ENCODE measurements at places on chromosomes 13 and 19. TPM values are rescaled to one million over a fixed set of nuclear protein-coding genes. Genes with fewer than 3 reads are reported as not detected.
A peak's percentile ranks its signal among the peaks of the same experiment; 100 is the strongest.

The COL5A3 gene
- 31.4 TPM for total RNA-seq

The KLF1 gene
- total RNA-seq: not detected

DNA sequence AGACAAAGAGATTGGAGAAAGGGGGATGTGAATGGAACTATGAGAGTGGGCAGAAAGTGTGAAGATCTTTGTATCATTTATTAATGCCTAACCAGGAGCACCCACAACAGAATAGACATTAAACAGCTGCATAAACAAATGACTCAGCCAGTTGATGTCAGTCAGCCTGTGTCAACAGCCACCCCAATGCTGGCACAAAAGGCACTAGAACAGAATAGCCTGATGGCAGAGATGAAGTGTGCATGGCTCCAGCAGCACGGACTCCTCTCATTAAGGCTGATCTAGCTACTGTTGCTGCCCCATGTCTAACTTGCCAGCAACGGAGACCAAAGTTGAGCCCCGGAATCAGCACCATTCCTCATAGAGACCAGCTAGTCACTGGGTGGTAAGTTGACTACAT lies 7.8 kb downstream of the CPB2 start:
- DNase-seq: no peak

GRCh38 chr19:46890423-46891170 lies 29.8 kb downstream of the ARHGAP35 start:
- no peak for DNase-seq

The ZNF573 gene
- 7.1 TPM for total RNA-seq

- DNase-seq: no peak
Observed at GRCh38 chr13:101846249-101846648, 393.8 kb downstream of the ITGBL1 start.

DNA sequence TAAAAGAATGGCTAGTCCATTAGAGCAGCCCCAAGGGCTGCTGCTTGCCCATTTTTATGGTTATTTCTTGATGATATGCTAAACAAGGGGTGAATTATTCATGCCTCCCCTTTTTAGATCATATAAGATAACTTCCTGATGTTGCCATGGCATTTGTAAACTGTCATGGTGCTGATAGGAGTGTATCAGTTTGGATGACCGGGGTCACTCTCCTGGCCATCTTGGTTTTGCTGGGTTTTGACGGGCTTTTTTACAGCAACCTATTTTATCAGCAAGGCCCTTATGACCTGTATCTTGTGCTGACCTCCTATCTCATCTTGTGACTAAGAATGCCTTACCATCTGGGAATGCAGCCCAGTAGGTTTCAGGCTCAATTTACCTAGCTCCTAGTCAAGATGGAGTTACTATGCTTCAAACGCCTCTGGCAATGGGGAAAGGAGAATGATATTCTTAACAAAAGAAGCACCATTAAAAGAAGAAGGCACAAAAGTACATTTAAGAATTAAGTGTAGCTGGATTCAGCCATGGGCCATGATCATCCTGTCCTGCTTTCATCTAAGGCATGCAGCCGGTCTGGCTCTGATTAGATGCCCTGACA lies 1156.0 kb downstream of the PCDH9 start:
- no peak for DNase-seq

DNA sequence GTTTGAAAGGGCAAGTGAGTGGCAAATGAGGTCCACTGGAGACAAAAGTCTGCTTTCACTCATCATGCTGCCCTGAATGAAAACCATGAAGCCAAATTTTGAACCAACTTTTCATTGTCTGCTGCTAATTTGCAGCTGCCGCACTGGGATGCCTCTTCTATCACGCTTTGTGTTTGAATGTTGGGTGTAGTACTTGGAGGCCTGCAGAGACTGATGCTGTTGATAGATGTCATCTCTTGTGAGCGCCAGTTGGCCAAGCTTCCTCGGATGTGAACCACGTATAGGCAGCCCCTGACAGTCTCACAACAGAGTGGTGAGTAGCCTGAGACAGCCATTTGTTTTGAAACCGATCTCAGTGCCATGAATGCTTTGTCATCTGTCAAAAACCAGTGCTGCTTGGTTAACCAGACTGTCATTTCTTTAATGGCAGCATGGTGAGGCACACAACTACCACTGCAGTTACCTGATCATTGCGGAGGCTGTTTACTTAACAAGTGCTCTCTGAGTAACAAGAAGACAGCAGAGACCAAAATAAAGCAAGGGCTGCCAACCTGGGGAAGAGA lies 31.2 kb upstream of the SLC10A2 start:
- DNase-seq: no peak

GRCh38 chr13:111177081-111177711 lies 62.1 kb downstream of the ARHGEF7 start:
- DNase-seq: peak; percentile 47

DNA sequence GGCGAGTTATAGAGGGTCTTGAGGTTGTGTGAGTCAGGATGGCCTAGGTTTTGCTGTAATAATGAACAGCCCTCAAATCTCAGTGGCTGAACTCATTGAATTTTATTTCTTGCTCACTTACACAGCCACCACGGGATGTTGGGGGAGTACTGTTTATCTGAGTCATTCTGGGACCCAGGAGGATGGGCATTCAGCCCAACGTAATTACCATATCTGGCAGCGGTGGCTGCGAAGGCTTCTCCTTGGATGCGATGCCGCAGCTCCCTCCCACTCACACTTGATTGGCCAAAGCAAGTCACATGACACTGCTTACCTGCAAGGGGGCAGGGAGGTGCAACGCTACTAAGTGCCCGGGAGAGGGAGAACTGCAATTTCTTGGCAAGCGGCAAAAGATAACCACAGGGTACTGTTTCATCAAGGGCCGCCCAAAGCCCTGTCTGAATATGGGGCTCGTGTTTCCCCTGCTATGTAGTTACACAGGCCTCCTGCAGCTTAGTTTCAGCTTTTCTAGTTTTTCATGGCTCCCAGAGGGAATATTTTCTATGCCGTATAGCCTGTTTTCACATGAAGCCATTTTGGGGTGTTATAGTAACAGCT lies 19.9 kb downstream of the ZSWIM9 start:
- peak; percentile 90 for DNase-seq

The CGB8 gene
- not detected for total RNA-seq

The ZNF835 gene
- total RNA-seq: 2.7 TPM

The GCDH gene
- total RNA-seq: 47.1 TPM

The ZNF99 gene
- not detected for total RNA-seq

GRCh38 chr13:98286799-98287198 lies 109.7 kb upstream of the RNF113B start:
- no peak for DNase-seq
